ENCODE measurements at places on chromosomes 5 and 9. TPM values are rescaled to one million over a fixed set of nuclear protein-coding genes. Genes with fewer than 3 reads are reported as not detected.
A peak's percentile ranks its signal among the peaks of the same experiment; 100 is the strongest.

- peaks cover 23% of the 10 kb centered on the region for H3K4me1 ChIP-seq
- no peak for DNase-seq
- no peaks in the 10 kb centered on the region for H3K36me3 ChIP-seq
Measured at GRCh38 chr9:127955294-127956015, 17.8 kb upstream of the DPM2 start.

GRCh38 chr9:13033959-13034693 lies 245.4 kb downstream of the MPDZ start:
- H3K4me1 ChIP-seq: peaks cover 3% of the 10 kb centered on the region
- H3K27me3 ChIP-seq: no peaks in the 10 kb centered on the region
- DNase-seq: peak; percentile 43
- no peaks in the 10 kb centered on the region for H3K36me3 ChIP-seq
- H3K4me3 ChIP-seq: no peak overlapping the region

GRCh38 chr9:8850914-8851313 lies 1051.3 kb upstream of the DMAC1 start:
- no peaks in the 10 kb centered on the region for H3K4me1 ChIP-seq
- H3K36me3 ChIP-seq: no peaks in the 10 kb centered on the region
- no peak overlapping the region for H3K4me3 ChIP-seq

The C5orf58 gene
- not detected for total RNA-seq

The CCDC183 gene
- total RNA-seq: not detected
